ENCODE measurements at places on chromosomes 2 and 18.

GRCh38 chr2:148704247-148704646 lies 59.7 kb downstream of the EPC2 start:
- no peak for DNase-seq

GRCh38 chr2:11764359-11764758 lies 17.9 kb downstream of the LPIN1 start:
- DNase-seq = no peak

DNA sequence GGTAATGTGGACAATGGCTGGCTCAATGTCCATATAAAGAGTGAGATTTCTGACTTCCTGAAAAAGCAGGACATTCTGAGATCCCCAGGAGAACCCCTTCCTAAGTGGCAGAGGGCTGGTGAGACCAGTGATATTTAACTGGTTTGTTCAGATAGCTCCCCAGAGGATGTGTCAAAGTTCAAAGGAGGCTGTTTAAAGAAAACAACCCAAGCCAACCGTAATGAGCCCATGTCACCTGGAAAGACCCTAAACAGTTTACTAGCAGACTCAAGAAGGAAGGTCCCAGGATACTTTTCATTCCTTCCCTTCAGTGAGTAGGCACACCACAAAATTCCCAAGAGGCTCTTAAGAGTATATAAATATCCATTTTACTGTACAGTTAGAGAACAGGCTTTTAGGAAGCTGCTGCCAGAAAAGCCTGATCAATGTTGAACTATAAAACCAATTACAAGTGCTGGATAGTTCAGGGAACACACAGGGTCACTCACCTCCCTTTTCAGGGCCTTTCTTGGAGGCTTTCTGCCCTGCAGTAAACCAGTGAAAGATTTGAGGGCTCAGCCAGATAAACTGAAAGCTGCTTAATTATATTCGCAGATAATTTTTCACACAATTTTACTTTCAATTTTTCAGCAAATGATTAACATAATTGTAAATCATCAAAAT lies 293.5 kb downstream of the ASXL3 start:
- DNase-seq = no peak

DNA sequence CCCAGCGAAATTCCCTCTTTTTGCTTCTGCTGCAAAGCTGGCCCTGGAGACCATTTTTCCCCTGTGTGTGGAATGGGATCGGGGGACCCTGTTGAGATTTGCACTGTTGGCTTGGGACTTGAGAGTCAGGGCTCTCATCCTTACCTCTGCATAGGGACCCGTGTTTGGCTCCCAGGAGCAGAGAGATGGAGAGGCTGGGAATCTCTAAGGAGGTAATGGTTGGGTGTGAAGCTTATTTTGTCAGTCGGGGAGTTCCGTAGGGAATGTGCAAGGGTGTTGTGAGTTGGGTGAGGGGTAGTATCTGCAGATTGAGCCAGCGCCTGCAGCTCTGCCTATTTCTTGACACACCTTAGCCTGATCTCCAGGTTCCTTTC lies 4.5 kb downstream of the GATA6 start:
- DNase-seq = no peak

- no peak for DNase-seq
Measured at GRCh38 chr18:56235071-56235470, 403.3 kb downstream of the TXNL1 start.

DNA sequence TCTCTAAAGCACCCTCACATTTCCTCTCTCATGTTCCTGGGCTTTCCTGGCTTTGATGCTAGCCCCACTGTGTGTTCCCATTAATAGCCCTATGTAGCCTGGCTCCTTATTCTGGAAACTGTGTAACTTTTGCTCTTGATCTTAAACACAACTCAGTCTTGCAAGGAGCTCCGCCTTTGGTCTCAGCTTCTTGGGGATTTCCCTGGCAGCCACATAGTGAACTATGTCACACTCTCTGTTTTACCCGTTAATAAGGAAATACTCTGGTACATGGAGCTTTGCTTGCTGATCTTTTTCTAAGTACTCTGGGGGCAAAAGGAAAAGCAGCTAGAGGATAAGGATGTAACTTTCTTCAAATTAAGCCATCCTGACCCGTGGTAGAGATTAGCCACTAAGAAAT lies 259.3 kb downstream of the NEDD4L start:
- no peak for DNase-seq

DNA sequence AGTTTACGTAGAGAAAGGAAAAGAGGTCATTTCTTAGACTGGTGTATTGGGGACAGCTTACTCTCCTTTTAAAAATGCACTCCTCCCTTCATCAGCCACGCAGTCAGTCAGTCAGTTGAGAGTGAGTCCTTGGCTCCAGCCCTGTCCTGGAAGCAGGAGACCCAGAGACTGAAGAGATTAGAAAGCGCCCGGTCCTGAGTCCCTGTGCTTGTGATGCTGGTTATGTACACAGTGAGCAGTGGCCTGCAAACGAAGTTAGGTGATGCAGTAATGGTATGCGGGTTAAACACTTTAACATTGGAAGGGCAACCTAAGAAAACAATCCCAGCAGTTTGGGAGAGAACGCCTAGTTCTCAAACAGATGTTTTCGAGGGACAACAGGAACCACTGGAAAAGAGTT lies 6.3 kb upstream of the ASB1 start:
- no peak for DNase-seq

- peak; percentile 24 for DNase-seq
Measured at GRCh38 chr18:26649193-26649543, 100.8 kb upstream of the KCTD1 start.

- DNase-seq = no peak
Measured at GRCh38 chr18:23977719-23978483, 36.7 kb upstream of the TTC39C start.

GRCh38 chr2:160288324-160288723 lies 88.3 kb upstream of the ITGB6 start:
- no peak for DNase-seq

DNA sequence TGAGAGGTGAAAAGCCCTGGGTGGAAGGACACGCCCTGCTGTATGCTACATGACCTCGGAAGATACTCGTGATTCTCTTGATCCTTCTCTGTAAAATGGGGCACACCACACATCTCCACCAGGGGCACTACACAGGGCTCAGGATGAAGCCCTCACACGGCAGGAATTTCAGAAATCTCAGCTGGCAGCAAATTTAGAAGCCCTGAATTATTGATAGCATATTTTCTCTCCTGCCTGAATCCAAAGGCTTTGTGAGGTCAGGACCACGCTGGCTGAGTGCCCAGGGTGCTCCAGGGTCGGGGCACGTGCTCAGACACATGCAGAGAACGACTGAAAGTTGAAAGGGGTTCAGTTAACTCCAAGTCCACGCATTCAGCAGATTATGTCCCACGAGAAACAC lies 42.1 kb upstream of the GALR1 start:
- peak; percentile 55 for DNase-seq

- DNase-seq = no peak
Measured at GRCh38 chr2:108605947-108606346, 71.7 kb downstream of the LIMS1 start.

- DNase-seq = no peak
Measured at GRCh38 chr2:192146069-192147015, 48.4 kb downstream of the TMEFF2 start.

DNA sequence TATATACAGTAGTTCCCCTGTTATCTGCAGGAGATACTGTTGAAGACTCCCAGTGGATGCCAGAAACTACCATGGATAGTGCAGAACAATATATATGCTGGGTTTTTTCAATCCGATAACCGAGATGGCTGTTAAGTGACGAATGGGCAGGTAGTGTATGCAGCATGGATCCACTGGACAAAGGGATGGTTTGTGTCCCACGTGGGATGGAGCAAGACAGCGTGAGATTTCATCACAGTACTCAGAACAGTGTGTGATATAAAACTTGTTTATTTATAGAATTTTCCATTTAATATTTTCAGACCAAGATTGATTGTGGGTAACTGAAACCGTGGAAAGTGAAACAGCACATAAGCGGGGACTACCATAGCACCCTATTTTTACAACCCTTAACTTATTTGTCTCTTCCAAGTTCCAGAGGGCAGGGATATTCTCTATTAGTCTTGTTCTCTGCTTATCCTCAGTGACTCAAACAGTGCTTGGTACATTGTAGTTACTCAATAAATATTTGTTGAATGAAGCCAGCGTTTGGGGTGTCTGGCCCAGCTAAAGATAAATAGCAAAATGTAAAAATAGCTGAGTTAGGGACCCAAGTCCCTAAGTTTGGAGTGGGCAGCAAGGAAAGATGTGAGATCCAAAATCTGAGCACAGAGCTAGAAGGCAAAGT lies 50.0 kb downstream of the RHBDD1 start:
- no peak for DNase-seq

DNA sequence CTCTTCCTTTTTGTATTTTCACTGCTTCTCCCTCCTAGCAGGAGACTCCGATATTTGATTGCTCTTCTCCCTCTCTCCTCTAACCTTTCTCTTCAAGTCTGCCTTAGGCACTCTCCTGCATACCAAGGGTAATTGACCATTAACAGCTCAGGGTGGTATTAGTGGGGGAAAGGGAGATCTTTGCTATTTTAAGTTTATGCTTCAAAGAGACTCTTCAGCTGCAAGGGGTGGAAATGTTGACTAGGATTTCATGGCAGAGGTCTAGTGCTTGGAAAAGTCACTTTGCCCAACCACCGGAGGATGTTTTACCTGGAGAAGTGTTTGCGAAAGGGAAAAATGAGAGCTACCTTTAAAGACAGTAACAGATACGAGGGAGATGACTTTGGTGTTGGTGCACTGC lies 453.7 kb downstream of the SLC4A3 start:
- DNase-seq = no peak

DNA sequence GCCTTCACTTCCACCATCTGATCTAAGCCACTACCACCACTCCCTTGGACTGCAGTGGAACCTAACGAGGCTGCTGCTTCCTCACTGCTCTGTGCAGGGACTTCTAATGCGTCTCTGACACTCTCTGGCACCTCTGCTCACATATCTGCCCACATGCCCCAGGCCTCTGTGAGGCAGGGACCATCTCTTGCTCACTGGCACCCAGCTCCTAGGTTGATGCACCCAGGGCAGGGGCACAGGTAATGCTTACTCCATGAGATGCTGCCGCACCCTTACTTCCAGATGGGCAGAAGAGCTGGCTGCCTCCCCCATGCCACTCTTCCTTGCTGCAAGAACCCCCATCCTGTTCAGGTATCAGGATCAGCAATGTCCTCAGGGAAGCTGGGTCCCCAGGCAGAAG lies 294.0 kb upstream of the HS6ST1 start:
- DNase-seq = no peak

- no peak for DNase-seq
Measured at GRCh38 chr2:133773854-133774653, 205.8 kb upstream of the NCKAP5 start.

DNA sequence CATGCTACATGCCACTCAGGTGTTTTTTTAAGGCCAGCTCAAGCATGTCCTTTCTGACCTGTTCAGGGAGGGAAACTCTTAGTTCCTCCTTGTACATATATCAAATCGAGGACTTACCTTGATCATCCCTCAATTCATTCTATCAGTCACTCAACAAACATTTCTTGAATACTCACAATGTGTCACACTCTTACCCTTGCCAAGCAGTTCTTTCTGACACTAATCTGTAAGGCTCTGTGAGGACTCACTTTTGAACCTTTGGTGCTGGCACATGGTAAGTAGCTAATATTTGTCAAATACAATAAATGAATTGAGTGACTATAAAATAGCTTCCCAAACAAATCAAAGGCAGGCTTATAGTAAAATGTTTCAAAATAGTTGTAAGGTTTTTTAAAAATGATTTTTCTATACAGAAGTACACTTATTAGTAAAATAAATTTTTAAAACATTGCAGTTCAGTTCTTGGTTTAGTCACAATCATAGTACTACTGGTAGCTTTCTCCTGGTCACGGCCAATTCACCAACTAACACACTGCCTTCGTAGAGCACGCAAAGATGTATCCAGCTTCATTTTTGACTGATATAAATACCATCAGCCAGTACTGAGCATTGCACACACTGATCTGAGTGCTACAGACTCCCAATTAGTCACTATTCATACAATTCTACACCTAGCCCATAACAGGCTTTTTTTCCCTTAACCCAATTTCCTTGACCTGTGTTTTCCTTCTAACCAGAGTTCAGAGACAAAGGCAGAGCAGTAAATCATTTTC lies 50.9 kb downstream of the ZEB2 start:
- DNase-seq = no peak

DNA sequence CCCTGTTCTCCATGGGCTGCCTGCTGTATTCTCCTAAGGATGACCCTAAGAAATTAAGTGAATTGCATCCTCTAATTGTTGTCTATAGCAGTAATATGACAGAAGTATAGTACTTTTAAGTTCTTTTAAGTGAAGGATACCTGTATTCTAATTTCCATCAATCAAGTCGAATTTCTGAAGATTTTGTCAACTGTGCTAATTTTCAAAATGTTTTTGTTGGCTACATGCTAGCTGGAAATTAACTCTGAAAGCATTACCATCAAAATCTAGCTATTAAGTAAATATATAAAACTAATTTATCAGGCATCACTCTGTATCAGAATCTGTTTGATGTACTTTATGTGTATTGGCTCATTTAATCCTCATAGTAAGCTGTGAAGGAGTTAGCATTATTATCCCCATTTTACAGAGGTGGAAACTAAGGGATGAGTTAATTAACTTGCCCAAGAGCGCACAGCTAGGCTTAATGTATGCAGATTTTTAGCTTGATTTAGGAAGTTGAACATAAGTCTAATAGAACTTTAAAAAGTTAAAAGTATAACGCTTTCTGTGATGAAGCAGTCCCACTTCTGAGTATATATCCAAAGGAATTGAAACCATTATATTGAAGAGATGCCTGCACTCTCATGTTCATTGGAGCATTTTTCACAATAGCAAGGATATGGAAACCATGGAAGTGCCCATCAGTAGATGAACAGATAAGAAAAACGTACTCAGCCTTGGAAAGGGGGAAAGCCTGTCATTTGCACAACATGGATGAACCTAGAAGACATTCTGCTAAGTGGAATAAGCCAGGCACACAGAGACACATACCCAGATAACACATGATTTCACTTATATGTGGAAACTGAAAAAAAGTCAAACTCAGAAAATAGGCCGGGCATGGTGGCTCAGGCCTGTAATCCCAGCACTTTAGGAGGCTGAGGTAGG lies 32.0 kb downstream of the EML4 start:
- DNase-seq = no peak

GRCh38 chr2:180694445-180695421 lies 285.7 kb upstream of the UBE2E3 start:
- DNase-seq = no peak

- no peak for DNase-seq
Measured at GRCh38 chr2:84088656-84089055, 370.4 kb downstream of the SUCLG1 start.

DNA sequence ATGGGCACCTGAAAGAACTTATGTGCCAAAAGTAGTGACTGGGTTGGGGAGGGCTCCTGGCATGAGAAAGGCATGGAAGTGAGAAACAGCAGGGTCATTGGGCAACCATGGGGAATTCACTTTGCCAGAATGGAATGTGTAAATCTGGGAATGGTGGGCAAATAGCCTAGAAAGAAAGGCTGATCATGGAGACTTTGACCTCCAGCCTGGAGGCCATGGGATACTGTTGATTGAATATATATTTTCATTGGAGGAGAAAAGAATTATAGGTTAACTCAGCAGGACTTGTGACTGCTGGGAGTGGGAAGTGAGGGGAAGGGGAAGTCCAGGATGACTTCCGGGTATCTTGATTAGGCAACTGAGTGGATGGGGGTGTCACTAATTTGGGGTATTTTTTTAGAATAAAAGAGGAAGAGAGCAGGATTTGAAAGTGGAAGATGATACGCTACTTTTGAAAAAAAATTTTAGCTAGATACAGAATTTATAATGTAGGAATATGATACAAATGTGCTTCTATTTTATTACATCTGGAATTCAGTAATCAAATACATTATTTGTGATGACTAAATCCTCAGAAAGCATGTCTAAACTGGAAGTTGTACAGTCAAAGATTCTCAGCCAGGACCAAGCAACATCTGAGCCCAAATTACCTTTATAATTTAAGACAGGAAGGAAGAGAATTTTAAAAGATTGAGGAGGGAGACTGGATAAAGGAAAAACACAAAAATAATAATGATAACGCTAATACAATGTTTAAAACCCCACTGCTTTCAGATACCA lies 116.2 kb downstream of the GATA6 start:
- DNase-seq = no peak

All from NCI-H510A treated with DMSO at 0.1 percent for 48 hours (cell line).